ENCODE measurements at places on chromosomes 11 and 22.

- no peak for DNase-seq
Observed at GRCh38 chr22:42222140-42222539, 48.3 kb downstream of the TCF20 start.

DNA sequence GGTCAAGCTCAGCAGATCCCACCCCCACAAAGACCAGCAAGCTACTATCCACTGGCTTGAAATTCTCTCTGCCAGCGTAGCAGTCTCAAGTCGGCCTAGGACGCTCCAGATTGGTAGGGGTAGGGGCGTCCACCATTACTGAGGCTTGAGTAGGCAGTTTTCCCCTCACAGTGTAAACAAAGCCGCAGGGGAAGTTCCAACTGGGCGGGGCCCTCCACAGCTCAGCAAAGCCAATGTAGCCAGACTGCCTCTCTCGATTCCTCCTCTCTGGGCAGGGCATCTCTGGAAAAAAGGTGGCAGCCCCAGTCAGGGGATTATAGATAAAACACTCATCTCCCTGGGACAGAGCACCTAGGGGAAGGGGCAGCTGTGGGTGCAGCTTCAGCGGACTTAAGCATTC, 1064.9 kb upstream of the TENM4 start:
- no peak for DNase-seq

GRCh38 chr22:35781898-35782297, 64.2 kb downstream of the APOL5 start:
- DNase-seq, result no peak

DNA sequence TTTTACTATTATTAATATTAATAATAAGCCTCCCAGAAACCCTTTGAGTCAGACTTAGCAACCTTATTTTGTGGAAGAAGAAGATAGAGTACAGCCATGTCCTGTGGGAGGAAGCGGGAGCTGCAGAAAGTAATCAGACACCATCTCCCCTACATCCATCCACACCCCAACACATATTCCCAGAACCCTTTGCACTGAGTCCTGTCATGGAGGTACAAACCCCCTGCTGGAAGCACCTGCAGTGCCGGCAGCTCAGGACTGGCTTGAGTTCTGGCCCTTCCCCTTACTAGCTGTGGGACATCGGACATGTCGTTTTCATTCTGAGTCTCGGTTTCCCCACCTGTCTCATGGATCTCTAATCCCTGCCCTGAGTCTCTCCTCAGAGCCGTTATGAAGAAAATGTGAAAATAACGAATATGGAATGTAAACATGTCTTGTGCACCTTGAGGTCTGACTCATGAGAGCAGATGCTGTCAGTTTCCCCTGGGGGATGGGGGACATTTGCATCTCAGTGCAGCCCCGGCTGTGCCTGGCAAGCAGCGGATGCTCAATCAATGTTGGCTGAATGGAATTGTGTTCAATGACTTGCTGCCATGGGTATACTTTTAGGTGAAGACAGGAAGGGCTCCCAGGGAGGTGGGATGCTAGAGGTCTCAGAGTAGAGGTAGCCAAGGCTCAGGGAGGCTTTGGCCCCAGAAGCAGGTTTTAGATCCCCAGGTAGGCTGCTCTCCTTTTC, 45.4 kb downstream of the TP53I11 start:
- DNase-seq, result no peak

DNA sequence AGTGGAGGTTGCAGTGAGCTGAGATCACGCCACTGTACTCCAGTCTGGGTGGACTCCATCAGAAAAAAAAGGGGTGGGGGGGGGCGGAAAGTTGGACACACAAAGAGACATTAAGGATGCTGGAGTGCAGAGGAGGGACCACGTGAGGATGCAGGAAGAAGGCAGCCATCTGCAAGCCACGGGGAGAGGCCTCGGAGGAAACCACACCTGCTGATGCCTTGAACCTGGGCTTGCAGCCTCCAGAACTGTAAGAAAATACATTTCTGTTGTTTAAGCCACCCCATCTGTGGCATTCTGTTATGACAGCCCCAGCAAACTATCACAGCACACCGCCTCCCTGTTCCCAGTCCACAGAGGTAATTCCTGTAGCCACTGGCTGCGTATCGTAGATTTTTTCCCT, 9.2 kb upstream of the STIP1 start:
- no peak for DNase-seq

DNA sequence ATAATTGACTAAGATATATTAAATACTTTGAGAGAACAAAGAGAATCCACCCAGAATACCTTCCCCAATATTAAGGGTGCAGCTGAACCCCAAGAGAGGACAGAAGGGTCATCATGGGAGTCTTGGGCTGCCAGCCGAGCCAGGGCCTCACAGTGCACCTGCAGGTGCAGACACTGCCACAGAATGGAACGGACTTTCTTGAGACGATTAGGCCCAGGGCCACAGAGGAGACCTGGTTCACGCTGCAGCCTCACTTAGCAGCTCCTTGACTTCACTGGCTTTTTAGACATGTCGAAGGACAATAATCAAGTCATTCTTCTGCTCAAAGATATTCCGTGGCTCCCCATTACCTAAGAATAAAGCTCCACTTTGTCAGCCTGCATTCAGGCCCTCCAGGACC, 100.6 kb downstream of the PHF21B start:
- DNase-seq, result peak; percentile 33

GRCh38 chr11:50412832-50413231, 380.2 kb downstream of the OR4C45 start:
- no peak for DNase-seq

- no peak for DNase-seq
Observed at GRCh38 chr22:41300661-41301060, 664 bp upstream of the ZC3H7B start.

DNA sequence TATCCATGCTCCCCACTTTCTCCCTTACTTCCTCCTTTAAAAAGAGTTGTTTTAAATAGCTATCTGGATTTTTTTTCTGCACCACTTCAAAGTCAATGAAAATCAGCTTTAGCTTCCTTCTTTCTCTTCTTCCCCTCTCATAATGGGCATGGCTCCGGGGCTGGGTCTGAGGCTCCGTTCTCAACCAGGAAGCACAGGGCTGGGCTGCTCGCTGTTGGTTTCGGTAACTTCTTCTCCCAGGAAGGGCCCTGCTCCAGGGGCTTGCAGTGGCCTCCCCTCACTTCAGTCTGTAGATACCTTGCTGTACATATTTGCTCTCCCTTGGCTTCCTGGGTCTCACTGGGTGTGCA, 23.8 kb downstream of the MICAL2 start:
- no peak for DNase-seq

DNA sequence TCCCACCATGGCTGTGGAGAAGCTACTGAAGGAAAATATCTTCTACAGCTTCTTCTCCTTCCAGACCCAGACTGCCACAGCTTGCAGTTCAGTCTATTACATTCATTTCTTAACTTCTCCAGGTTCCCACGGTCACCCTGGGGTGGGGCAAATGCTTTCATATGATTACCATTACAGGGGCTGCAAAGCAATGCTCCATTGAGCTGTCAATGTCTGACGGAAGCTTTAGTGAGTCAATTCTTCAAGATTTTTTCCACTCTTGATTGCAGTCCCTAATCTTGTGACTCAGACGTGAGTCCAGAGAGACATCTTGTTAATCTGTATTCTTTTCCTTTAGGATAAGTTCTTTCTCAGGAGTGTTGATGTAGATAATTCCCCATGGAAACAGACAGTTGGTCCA, 233.4 kb upstream of the DDI1 start:
- DNase-seq, result no peak

DNA sequence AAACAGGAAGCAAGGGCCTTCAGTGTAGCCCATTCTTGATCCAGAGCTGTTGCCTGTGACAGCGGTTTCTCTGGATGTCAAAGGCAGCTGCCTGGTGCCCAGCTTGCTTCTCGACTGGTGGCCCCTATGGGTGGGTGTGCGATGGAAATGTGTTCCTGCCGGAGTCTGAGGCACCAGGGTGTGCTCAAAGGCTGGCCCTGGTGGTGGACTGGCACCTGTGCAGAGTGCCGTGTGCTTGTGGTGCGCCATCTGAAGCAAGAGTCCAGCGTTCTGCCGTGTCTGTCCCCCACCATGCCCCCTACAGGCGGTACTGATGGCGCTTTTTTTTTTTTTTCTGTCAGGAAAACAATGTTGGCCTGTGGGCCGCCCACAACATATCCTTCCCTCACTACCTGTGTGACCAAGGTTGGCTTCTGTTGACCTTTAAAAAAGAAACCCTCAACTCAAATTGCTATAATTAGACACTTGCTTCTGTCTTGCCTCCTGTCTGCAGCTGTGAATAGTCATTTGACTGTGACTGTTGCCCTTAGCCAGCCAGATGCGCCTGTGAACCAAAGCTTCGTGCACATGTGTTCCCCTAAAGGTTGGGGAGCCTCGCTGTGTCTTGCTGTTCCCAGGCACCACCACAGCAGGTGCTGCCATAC, 4.7 kb upstream of the RANBP1 start:
- DNase-seq, result no peak

GRCh38 chr11:86486261-86487030, 111.8 kb downstream of the CCDC81 start:
- no peak for DNase-seq

Measured in sigmoid colon (tissue), 7 donors.